ENCODE measurements at places on chromosomes 2 and 18.

- DNase-seq = no peak
These were observed 5.3 kb downstream of the SCRN3 start for GRCh38 chr2:174400853-174401252.

- DNase-seq = no peak
These were observed 8.3 kb downstream of the MAT2A start for GRCh38 chr2:85547089-85547858.

- no peak for DNase-seq
These were observed 39.5 kb downstream of the VWC2L start for GRCh38 chr2:214450118-214450894.

GRCh38 chr2:127680706-127681287 is 5.5 kb upstream of the LIMS2 start:
- DNase-seq = no peak

Data from stimulated activated CD4-positive, alpha-beta T cell treated with anti-CD3 and anti-CD28 coated beads, Interleukin-2, amount 100 ng/mL, for 4 hours (primary cell).